ENCODE measurements at places on chromosomes 12 and 14. TPM values are rescaled to one million over a fixed set of nuclear protein-coding genes. Genes with fewer than 3 reads are reported as not detected.

The KRT4 gene
- 0.20 TPM for polyA plus RNA-seq

The PLA2G1B gene
- not detected for polyA plus RNA-seq

The STON2 gene
- polyA plus RNA-seq, result 21.8 TPM

The LTB4R gene
- polyA plus RNA-seq, result 3.8 TPM

The TUNAR gene
- 86.4 TPM for polyA plus RNA-seq

The ACOT2 gene
- polyA plus RNA-seq, result 35.1 TPM

The KIF5A gene
- polyA plus RNA-seq, result 224 TPM

The NELL2 gene
- polyA plus RNA-seq, result 103 TPM

The KRT73 gene
- polyA plus RNA-seq, result 0.33 TPM

The ANO2 gene
- polyA plus RNA-seq, result 6.4 TPM

The ST8SIA1 gene
- 41.9 TPM for polyA plus RNA-seq

The LALBA gene
- polyA plus RNA-seq, result not detected

The KLHDC1 gene
- polyA plus RNA-seq, result 4.7 TPM

The RNF212B gene
- polyA plus RNA-seq, result not detected

The OR4N2 gene
- polyA plus RNA-seq, result not detected

The ZBTB39 gene
- 9.8 TPM for polyA plus RNA-seq

The BDKRB1 gene
- 0.95 TPM for polyA plus RNA-seq

The NGDN gene
- 49.0 TPM for polyA plus RNA-seq

The ITGB7 gene
- 0.70 TPM for polyA plus RNA-seq

The CCDC85C gene
- 34.5 TPM for polyA plus RNA-seq

The FOXM1 gene
- polyA plus RNA-seq, result 28.8 TPM

The ATF7 gene
- polyA plus RNA-seq, result 28.1 TPM

The MGP gene
- 28.7 TPM for polyA plus RNA-seq

The FAM90A1 gene
- 5.3 TPM for polyA plus RNA-seq

The OVCH1 gene
- 1.1 TPM for polyA plus RNA-seq

The ASCL1 gene
- polyA plus RNA-seq, result 37.3 TPM

The C12orf56 gene
- polyA plus RNA-seq, result 2.4 TPM

The TAS2R19 gene
- 2.3 TPM for polyA plus RNA-seq

The STXBP6 gene
- polyA plus RNA-seq, result 24.5 TPM

The CCDC63 gene
- polyA plus RNA-seq, result not detected

The FAM186B gene
- 0.36 TPM for polyA plus RNA-seq

The SLC5A8 gene
- polyA plus RNA-seq, result 0.71 TPM

The TMEM229B gene
- polyA plus RNA-seq, result 54.6 TPM

The ADAM20 gene
- polyA plus RNA-seq, result 0.21 TPM

The SSPN gene
- polyA plus RNA-seq, result 15.4 TPM

The SAMD15 gene
- polyA plus RNA-seq, result 6.8 TPM

All from spinal cord (tissue), 10 donors.